ENCODE measurements at places on chromosomes 11 and 22.
A peak's percentile ranks its signal among the peaks of the same experiment; 100 is the strongest.

DNA sequence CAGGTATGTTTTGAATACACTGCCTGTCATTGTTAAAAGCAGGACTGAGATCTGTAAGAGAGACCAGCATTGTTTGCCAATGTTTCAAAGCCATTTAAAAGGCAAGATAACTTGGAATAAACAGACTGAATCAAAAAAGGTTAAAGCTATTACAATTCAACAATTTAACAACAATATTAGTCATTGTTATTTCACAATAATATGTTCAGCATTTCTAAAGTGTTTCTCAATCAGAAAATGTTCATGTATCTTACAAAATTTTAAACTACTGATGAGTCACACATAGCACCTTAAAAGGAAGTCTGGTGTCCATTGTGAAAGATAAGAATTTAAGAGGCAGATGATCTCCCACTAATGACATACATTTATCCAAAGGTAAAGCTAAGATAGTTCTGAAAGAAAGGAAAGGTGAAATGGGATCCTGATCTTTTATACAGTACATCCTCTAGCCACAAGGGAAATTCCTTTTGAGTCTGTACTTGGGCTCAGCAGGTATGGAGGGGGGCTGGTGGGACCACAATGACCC is 79.7 kb downstream of the MAML2 start:
- DNase-seq, result peak; percentile 79

DNA sequence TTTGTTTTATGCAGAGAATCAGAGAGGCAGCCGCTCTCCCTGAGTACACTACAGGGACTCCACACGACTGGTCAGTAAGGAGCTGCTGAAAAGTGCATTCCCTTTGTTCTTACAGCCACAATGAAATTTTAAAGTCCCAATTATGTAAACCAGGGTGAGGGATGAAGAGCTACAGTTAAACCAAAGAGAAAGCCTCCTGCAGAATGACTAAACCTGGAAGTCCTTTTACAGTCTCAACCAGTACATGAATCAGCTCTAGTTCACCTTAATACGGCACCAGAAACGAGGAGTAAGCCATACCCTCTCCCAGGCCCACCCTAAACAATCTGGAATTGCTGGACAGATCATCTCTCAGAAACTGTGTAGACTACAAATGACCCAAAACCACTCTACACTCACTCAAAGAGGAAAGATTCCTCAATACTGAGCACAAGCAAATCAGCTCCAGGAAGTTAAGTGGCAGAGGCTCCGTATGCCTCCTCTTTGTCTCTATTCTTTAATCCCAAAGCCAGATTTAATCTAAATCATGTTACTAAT is 113.1 kb downstream of the RBFOX2 start:
- no peak for DNase-seq

DNA sequence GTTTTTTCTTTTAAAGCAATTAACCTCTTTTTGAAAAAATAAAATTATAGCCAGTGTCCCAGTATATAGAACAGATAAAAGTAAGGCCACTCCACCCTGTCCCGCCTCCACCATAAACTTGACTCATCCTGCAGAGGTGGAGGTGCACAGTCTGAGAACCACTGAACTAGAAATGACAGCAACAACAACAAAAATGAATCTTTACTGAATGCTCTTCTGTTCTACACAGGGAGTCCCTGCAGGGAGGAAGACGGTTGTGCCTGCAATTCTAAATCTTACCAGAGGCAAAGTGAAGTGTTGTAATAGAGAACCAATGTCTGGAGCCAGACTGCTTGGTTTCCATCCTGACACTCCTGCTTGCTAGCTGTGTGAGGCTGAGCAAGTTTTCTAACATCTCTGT is 162.3 kb downstream of the FBXO7 start:
- DNase-seq, result no peak

GRCh38 chr22:47533961-47534803 is 771.7 kb downstream of the TBC1D22A start:
- DNase-seq, result no peak

- DNase-seq, result no peak
These were observed 74.3 kb downstream of the DHCR7 start for GRCh38 chr11:71373791-71374454.

DNA sequence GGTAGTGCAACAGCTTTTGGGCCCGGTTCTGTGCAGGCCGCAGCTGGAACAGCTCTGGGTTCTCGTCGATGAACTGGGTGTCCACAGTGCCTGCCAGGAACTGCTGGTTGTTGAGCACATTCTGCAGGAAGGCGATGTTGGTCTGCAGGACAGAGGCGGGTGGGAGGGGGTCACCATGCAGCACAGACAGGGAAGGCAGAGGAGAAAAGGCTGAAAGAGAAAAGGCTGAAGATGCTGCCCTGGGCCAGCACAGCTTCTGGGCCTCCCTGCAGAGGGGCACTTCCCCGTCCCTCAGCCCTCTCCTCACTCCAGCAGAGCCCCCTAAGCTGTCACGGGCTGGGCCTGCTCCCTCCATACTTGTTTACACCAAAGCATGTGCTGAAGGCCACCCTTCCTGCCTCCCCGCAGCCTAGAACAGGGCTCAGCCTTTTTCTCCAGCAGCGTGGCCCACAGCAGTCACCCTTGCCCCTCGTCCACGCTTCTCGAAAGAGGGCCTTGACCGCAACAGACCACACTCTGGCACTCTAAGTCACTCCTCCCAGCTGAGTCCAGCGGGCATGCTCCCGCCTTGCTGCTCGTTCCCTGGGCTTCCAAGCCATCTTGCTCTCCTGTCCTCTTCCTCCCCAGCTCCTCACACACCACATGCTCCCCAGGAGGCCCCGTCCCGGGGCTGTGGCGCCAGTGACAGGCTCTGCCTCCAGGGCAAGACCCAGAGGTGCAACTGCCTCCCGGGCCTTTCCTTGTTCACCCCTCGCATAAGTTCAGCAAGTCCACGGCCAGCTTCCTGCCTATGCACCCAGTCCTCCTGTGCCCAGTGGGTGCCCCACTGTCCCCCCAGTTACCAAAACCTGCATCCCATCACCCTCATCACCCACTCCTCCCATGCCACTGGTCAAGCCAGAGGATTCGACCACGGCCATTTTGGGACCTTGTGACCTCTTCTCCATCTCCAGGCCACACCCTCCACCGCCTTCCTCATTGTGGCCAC is 3.3 kb upstream of the LRFN4 start:
- no peak for DNase-seq

DNA sequence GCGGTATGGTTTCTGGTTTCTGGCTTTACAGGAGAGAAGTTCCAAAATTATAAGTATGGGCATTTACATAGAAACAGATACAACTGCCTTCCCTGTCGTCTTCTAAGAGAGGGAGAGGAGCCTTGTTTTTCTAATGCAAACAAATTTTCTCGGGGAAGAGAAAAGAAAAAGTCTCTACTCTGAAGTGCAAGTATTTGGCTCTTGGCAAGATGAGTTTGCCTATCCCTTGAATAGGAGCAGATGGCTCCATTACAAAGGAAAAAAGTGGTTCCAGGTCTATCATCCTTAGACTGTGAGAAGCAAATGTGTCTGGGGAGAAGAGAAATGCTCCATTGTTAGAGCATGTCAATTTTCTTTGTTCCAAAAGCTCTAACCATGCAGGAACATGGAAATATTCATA is 455.6 kb downstream of the BUD13 start:
- no peak for DNase-seq
